Naive thymus-derived CD8-positive, alpha-beta T cell (primary cell): ENCODE measurements at places on chromosomes 7 and 10.

- DNase-seq, result no peak
Observed at GRCh38 chr10:93386631-93387369, 95.3 kb downstream of the MYOF start.

DNA sequence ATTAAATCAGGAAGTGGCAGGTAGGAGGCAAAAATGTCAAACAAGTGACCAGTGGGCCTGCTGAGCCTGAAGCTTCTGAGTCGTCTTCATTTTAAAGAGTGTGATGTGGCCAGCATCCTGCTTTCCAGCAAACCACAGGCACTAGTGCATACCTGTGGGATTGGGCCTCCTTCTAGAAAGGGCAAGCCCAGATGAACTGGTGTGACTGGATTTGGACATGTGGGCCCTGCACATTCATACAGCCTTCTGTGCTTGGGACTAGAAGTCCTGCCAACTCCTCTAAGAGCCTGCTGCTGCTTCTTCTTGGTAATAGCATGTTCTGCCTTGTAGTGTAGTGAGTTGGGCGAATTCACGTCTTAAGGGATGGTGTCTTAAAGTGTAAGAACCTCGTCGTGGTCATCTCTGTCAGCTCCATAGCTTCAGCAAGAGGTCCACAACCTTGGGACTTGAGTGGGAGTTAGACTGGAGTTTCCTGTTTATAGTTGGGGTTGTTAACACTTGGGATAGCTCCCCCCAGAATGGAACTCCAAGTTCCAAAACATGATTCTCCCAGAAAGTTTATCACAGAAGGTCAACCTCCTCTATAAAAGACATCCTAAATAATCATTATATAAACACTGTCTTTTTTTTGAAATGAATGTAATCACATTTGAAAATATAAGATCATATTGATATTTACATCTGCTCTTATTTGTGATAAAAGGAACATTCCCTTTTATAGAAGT, 11.2 kb downstream of the BMPER start:
- no peak for DNase-seq

DNA sequence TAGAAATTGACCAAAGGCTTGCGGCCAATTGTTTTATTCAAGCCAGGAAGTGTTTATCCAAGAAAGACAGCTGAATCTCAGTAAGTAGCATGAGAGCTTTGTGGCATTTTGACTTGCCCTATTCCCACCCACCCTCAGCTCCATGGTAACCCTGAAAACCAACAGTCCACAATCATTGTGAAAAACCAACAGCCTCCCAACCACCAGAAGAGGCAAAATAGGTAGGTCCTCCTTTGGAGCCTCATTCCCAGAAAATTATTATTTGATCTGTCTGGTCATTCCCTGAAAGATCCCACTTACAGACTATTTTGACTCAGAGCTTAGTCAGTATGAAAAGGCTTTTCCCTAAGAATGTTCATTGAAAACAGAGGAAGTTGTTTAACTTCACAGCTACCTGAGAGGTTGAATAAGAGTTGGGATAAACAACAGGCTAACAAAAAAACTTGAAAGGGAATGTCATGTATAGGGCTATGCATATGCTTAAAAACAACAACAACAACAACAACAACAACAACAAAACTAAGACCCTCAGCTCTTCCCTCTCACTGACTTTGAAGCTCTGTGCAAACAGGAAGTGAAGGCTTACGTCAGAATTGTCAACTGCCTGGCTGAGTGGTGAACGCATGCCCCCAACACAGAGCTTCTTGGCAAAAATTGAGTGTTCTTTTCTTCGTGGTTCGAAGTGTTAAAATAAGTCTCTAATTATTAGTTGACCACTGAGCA, 11.2 kb downstream of the KPNA7 start:
- no peak for DNase-seq

DNA sequence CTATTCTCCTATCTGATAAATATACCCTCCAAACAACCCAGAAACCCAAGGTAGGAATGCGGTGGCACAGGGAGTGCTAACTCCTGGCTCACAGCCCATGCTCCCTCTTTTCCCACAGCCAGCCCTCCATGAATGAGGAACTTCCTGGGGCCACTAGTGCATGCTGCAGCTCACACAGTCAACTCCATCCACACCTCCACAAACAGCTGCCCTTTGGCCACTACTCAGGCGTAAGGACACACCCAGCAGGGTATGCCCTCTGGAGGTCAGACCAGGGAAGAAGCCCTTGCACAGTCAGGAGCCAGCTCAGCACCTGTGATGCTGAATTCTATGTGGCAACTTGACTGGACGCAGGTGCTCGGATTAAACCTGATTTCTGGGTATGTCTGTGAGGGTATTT, 85.2 kb upstream of the PIK3CG start:
- no peak for DNase-seq

DNA sequence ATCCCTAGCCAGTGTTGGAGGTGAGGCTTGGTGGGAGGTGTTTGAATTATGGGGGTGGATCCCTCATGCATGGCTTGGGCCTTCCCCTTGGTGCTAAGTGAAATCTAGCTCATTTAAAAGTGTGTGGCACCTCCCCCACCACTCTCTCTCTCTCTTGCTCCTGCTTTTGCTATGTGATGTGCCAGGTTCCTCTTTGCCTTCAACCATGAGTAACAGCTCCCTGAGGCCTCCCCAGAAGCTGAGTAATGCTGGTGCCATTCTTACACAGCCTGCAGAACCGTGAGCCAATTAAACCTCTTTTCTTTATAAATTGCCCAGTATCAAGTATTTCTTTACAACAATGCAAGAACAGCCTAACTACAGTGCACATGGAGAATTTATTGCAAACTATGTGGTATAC, 188.8 kb upstream of the POT1 start:
- no peak for DNase-seq

DNA sequence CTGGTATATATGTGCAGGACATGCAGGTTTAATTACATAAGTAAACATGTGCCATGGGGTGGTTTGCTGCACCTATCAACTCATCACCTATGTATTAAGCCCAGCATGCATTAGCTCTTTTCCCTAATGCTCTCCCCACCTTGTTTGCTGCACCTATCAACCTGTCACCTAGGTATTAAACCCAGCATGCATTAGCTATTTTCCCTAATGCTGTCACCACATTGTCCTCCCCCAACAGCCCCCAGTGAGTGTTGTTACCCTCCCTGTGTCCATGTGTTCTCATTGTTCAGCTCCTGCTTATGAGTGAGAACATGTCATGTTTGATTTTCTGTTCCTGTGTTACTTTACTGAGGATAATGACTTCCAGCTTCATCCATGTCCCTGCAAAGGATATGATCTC, 300.5 kb downstream of the ANKRD7 start:
- DNase-seq, result no peak

DNA sequence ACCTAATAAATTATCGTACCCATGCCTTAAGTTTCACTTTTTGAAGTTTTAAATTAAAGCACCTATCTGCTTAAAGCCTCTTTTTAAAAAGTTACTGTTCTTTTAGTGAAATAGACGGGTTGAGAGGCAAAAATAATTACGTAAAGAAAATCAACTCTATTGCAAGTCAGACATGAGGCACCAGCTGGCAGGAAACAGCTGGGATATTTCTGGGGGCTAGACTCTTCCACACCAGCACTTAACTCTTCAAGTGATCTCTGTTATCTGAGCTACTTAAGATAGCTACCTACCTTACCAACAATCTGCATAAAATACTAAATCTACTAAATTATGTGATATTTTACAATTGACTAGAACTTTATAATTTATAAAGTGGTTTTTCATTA, 35.8 kb downstream of the GBF1 start:
- DNase-seq, result no peak

DNA sequence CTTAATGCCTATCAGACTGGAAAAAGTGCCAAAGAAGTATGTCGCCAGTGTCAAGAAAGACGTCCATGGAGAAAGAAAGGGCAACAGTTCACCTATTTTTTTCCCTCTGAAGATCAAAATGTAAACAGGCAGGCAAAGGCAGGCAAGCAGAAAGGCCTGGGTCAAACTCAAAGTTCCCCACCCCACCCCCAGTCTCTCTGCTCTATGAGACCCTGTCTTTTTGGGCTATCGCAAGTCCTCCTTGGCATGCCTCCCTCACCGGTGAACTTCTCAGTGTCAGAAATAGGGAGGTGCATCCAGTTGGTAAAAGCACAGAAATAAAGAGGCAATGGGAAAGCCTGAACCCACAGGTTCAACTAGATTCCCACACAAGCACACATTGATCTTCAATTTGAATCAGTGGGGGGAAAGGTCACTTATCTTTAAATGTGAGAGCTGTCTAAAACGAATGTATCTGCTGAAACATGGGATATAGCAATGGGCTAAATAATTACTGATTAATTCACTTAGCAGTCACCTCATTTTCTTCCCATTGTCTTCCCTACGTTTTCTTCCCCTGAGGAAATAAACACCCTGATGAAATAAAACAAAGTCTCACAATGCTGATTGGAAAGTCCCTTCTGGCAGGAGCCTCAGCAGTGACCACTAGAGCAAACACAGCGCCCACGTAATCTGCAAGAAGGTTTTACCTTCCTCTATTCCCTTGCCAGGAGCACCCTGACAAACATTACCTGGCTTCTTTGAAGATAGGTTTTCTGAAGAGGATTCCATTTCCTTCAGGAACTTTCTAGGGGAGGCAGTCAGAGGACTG, 31.1 kb downstream of the JAZF1 start:
- no peak for DNase-seq

GRCh38 chr7:103658055-103659005, 212.3 kb upstream of the SLC26A5 start:
- DNase-seq, result no peak

DNA sequence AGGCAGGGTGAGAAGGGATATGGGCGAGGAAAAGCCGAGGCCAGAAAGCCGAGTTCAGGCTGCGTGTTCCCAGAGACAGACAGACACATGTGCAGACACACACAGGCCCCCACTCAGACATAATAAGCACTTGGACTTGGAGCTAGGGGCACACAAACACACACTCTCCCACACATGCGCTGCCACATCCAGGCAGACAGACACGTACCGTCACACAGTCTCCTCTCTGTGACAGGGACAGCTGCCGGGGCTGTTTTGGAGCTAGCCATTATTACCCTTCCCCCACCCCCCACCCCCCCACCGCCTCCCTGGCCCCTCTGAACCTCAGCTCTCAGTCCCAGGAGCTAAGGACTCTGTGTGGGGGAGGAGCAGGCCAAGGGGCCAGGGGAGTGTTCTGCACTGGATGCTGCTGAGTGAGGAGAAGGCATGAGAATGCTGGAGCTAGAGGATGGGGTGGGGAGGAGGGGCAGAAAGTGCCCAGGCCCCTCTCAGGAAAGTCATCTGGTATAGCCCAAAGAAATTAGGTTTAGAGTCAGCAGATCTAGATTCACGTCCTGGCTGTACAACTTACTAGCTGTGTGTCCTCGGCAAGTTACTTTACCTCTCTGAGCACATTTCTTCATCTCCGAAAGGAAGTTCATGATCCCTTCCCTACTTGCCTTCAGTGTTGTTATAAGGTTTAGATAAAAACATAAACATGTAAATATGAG, 6.3 kb downstream of the PITX3 start:
- no peak for DNase-seq

GRCh38 chr10:86862786-86863483, 94.5 kb downstream of the MMRN2 start:
- DNase-seq, result no peak

DNA sequence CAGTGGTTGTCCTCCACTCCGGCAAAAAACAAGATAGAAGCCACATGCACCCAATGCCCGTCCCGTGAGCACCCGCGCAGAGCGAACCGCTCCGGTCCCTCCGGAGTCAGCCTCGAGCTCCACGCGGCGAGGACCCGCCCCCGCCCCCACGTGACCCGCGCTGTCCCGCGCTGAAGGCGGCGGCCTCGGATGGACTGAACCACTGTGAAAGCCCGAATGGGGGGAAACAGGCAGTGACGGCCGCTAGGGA, 766 bp upstream of the EIF3B start:
- DNase-seq, result peak; percentile 79

DNA sequence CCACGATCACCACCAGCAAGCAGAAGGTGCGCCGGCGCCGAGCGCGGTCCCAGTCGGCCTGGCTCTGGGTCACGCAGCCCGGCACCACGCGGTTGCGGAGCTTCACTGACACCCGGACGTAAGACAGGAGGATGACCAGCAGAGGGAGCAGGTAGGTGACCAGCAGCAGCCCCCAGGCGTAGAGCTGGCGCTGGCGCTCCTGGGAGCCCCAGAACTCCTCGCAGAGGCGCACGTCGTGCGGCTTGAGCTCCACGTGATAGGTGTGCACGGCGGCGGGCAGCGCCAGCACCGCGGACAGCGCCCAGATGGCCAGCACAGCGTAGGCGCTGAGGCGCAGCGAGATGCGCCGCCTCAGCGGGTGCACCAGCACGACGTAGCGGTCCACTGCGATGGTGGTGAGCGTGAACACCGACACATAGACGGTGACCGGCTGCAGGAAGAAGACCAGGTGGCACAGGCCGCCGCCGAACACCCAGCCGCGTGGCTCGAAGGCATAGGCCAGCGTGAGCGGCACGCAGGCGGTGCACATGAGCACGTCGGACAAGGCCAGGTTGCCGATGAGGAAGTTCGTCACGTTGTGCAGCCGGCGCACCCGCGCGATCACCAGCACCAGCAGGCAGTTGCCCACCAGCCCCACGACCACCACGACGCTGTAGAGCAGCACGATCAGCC, 920 bp downstream of the PRLHR start:
- DNase-seq, result peak; percentile 34
